ENCODE measurements at places on chromosomes 7 and 10.
A peak's percentile ranks its signal among the peaks of the same experiment; 100 is the strongest.

DNA sequence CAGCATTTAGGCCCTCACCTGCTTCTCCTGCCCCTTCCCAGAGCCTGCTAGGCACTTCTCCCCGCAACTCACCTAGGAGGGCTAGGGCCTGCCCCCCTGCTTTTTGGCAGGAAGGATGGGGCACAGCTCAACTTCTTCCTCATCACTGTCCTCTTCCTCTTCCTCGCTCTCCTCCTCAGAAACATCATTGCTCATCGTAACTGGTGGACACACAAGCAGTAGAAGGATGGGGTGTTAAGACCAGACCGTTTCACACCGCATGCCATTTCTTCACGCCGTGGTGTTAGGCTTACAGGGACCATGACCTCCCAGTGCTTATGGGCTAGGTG, 1.6 kb downstream of the NPM3 start:
- no peak for DNase-seq

DNA sequence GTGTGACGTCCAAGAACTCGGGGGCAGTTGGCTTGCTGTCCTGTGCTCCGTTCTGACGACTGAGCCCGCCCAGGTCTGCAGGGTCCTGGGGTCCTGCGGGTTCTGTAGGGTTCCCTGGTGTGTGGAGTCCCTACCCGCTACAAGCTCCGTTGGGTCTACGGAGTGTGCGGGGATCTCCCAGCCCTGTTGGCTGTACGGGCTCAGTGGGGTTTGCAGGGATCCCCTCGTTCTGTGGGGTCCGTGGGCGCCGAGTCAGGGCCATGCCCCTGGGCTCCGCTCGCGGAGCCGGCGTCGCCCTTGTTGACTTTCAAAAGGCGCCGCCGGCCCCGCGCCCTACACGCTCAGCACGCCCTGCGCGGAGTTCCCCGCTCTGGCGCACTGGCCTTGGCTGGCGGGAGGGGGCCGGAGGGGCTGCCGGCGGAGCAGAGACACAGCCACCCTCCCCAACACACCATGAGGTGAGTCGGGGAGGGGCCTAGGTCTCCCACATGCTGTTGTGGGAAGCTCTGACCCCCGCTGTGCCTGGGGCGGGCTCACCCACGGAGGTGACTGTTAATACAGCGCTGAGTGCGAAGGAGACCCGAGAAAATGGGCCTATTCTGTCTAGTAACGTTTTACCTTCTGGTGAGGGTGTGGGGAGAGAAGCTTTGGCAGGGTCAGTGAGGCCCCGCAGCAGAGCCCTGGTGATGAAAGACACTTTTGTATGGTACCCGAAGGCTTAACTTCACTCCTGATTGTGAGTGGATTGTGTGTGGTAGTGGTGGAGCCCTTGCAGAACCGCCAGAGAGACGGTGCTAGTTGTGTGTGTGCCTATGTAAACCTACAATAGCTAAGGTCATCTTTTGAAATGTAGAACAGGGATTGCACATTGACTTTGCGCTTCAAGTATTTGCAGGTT, 8.1 kb downstream of the TASOR2 start:
- DNase-seq, result peak; percentile 68

GRCh38 chr7:24812305-24812945, 55.2 kb upstream of the GSDME start:
- DNase-seq, result peak; percentile 48

DNA sequence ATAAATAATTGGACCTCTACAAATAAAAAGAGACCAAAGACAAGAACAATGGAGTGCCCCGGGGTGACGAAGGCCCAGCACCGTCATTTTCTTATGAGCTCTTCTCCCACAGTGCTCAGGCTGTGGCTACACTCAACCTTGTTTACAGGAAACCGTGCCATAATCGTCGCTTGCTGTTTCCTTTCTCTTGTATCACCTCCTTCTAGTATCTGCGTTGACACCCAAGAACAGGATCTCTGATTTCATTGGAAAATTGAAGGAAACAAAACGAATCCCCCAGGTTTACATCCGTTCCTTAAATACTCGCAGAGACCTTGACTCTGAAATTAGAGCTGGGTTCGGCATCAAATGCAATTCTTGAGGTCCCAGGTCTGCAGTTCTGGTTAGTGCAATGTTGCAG, 1.7 kb upstream of the IGFBP3 start:
- DNase-seq, result no peak

DNA sequence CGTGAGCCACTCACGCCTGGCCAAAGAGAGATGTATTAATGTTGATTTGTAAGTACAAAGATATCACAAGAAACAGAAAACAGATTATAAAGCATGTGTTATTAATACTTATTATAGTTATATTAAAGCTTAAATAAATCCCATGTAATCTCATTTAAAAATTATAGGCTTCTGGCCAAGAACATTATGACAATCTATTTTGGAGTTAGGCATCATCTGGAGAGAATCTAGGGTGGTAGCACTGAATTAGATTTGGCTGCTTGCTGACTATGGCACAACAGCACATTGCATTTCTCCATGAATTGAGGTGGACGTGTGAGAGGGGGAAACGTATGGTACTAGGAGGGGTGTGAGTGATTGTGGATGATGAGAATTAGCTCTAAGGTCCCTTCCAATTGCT, 16.8 kb upstream of the SLC16A12 start:
- no peak for DNase-seq

DNA sequence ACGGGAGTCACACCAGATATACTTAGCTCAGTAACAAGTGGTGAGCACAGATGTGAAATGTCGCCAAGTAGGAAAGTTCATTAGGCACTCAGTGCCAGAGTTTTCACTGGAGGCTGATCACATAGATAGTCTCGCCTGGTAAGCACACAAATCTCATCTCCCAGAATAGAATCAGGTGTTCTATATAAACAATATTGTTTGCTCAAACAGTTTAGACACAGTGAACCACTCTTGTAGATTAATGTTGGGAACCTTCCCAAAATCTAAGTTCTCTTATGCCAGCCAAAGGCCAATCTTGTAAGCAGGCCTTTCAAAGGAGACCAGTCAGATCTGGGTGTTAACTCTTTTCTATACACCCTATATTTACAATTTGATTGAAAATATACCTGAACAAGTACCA, 716.5 kb upstream of the GRM3 start:
- DNase-seq, result no peak

- DNase-seq, result no peak
Measured at GRCh38 chr7:54827734-54828133, 68.7 kb upstream of the SEC61G start.

- DNase-seq, result no peak
Measured at GRCh38 chr7:69232445-69233376, 365.6 kb upstream of the AUTS2 start.

DNA sequence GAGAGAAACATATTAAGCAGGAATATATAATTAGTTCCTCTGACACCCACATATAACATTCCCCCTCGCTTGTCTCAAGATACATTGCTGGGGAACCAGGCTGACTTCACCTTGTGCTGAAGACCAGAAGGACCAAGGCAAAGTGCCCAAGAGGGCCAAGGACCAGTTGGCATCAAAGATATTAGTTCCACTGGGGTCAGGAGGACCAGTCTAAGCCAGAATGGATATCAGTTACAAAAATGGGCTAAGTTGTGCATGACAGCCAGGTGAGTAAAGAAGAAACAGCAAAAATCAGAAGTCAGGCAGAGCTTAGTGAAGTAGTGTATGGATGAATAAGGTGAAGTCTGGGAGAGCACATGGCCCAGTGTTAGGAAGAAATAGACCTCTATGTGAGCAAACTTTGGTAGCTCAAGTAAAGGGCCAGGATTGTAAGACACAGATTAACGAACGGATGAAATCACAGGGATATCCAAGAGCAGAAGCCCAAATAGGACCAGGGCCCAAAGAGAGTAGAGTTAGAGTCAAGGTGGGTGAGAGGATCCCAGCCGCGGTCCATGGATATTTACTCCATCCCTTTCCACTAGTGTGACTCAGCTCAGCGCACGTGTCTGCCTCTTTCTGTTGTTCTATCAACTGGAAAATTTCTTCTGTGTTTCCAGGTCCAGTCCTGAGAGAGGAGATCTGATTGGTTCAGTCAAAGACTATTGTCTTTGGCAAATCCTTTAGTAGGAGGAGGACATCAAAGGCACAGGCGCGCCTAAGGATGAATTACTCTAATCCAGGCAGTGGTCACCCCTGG, 5.0 kb downstream of the CALD1 start:
- no peak for DNase-seq

DNA sequence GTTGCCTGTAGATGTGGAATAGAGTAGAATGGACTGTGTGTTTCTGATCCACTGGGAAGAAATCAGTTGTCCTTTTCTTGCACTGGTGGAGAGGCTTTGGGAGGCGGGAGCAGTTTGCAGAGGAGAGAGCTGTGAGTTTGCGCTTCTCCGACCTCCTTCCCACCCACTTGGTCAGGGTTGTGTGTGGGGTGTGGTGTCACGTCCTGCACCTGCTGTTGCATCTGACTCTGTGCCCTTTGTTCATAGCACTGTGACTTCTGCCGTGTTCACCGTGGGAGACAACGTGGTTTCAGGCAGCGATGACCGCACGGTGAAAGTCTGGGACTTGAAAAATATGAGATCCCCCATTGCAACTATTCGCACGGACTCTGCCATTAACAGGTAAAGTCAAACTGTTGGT, 67.8 kb downstream of the WDR37 start:
- DNase-seq, result no peak

DNA sequence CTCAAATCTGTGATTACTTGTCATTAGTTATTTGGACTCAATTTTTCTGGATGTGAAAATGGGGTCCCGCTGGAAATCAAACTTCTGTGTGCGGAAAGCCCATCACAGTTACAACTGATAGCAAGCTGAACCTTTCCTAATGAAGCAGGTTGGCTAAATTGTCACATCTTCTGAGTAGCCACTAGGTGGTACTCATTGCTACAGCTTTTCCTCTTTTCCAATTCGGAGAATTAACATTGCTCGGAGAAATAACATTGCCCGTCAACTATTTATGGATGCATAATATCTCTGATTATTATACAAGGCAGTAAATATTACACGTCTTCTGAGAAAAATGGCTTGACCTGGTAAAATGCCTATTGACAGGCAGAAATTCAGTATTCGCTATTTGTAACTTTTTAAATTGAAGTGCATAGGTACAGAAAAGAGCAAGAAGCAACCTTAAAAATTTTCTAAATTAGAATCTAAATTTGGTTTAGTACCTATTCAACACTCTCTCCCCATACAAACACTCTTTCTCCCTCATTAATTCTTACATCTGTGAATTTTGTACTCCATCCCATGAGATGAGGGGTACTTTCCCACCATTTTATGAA, 17.3 kb upstream of the BLOC1S2 start:
- no peak for DNase-seq

DNA sequence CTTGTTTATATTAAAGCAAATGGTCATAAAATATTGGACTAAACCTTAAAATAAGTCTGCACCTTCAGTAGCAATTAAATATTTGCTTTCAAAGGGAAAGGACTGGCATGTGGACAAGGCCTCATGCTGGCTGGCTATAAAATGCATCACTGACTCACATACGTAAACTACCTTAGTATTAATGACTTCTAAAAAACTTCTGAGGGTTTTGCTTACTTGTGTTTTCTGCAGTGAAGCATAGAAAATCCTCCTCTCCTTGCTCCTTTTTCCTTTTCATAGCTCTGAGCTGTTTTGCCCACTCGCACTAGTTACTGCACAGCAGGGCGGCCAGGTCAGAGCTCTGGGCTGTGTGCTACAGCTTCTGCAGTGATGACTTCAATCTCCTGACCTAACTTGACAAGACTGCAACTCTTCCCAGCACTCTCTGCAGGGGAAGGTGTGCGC, 82.3 kb downstream of the CUL2 start:
- DNase-seq, result no peak

GRCh38 chr7:92297736-92298135, 52.0 kb downstream of the ANKIB1 start:
- DNase-seq, result no peak

DNA sequence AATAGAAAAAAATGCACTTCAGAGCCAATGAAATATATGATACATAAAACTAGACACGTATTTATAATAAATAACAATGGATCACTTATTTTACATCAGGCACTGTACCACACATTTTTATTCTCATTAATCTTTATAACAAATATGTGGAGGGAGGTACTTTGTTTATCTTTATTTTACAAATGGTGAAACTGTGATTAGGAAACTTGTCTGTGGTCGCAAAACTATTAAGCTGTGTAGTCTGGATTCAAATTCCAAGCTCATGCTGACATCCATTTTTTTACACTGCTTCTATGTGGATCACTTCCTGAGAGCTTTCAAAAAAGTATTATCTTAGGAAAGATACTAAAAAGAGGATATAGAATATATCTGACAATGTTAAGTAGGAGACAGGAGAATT, 978.6 kb downstream of the SORCS1 start:
- no peak for DNase-seq

DNA sequence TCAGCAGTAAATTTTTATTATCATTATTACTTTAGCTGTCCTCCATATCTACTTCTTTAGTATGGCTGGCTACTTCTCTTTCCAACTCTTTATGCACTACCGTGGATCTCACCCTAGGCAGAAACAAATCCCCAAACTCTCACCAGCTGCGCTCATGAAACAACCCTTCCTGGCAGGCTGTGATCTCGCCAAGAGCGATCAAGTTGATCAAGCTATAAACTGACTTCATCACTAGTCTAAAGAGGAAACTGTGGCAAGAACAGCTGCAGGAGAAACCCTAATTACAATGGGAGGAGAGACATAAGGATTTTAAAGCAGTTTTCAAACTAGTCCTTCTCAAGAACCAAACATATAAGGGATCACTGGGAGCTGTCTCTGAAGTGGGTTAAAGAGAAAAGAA, 160.5 kb upstream of the PRSS58 start:
- DNase-seq, result no peak

DNA sequence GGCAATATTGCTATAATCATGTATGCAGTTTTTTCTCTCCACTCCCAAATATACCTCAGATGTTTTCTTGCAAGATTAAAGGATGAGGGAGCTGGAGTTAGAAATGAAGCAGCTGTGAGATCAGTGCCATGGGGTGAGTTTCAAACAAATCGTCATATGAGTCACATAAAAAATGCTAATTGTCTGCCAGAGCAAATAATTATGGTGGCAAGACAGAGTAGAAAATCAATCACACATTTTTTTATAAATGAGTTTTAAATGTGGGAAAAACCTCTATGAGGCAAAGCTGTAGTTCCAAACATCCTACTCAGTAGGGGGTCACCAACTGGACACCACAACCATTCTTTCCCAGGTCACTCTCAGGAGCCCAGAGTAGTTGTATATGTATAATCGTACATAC, 55.3 kb downstream of the CH25H start:
- DNase-seq, result no peak

GRCh38 chr10:29921071-29921446, 138.3 kb downstream of the JCAD start:
- no peak for DNase-seq

GRCh38 chr10:104367904-104368303, 14.3 kb downstream of the CFAP58 start:
- DNase-seq, result no peak

GRCh38 chr10:108545921-108546320, 1377.4 kb downstream of the XPNPEP1 start:
- no peak for DNase-seq

DNA sequence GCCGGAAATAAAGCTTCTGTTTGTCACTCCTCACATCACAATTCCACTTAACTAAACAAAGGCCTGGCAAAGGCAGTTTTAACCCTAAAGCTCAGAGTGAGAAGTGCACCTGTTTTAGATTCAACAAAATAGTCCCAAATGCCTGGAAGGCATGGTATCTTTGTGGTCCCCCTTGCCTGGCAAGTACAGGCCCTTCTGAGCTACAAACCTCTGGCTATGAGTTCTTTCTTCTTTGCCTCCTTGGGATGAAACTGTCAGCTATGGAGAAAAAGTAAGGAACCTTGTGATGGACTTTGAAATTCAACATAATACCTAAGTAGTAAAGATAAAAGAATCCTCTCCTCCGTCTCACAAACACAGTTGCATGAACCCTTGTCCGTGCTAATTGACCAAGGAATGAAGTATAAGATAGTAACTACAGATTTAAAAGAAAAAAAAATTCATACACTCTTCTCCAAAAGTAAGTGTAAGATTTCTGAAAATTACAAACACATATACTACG, 244.5 kb upstream of the ETV1 start:
- no peak for DNase-seq

All from activated CD4-positive, alpha-beta T cell treated with anti-CD3 and anti-CD28 coated beads, Interleukin-2, amount 50 U/mL, for 1 hour (primary cell).